ENCODE measurements at places on chromosomes 12 and 14.

GRCh38 chr12:6233121-6233971 lies 33.1 kb downstream of the CD9 start:
- no peak for DNase-seq

DNA sequence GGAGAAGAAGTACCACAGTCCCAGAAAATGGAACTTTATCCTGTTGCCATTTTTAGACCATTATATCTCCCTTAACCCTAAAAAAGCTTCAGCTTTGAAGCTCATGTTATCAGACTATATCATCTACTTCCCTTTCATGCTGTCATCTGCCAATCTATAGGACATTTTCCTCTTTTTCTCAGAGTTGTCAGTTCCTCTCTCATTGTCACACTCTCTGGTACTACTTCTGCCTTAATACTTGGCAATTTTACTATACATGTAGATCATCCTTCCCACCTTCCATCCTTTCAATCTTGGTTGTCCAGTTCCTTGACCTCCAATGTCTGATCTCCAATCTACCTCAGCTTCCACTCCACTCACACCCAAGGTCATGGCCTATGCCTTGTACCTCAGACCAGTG lies 57.4 kb downstream of the SLC15A5 start:
- DNase-seq, result no peak

DNA sequence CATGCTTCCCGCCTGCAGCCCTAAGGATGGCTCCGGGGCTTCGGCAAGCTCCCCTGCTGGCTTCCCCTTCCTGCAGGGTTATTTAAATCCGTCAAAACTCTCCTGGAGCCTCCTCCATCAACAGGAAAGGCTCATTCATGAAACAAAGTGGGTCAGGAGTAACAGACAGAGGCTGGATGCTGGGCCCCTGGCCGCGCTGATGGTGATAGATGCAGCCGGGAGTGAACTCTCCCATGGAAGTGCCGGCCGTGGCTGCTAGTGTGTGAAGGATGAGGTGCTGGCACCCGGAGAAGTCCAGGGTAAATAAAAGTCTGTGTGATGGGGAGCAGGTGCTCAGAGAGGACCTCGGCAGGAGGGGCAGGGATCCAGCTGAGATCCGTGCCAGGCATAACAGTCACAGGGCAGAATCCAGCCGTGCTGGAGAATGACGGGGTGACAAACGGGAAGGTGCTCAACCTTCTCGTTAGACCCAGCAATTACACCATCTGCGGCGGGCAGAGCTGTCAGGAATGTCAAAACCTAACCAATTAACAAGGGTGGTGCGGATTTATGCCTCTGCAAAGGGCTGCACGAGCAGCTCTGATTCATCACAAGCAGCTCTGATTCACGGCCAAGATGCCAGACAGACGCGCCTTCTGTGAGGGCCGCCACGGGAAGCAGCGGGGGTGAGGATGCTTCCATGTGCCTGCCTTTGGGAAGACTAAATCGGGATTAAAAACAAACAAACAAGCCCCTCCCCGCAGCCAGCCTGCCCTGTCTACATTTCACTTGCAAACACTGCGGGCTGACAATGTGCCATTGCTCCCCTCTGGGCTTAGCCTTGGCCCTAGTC lies 55.6 kb downstream of the SYNE3 start:
- peak; percentile 100 for DNase-seq

- DNase-seq, result no peak
Measured at GRCh38 chr14:36362648-36363047, 42.2 kb upstream of the MBIP start.

- DNase-seq, result no peak
Measured at GRCh38 chr12:55933799-55934742, 3.1 kb downstream of the DGKA start.

- DNase-seq, result no peak
Measured at GRCh38 chr12:101238800-101239329, 28.8 kb upstream of the SLC5A8 start.

DNA sequence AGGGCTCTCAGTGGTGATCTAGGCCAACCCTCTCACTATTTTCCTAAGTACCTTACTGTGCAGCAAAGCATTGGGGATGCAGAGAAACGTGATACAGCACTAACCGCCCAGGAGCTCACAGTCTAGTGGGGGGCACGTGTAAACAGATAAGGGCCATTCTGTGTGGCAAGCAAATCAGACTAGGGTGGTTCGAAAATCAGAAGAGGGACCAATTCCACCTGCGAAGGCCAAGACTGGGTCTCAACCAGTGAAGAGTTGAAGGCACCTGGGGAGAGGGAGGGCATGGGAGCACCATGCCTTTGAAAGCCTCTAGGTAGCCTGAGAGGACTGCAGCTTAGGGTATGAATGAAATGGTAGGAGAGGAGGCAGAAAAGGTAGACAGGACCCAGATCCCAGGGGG lies 2.2 kb downstream of the PITPNM2 start:
- no peak for DNase-seq

DNA sequence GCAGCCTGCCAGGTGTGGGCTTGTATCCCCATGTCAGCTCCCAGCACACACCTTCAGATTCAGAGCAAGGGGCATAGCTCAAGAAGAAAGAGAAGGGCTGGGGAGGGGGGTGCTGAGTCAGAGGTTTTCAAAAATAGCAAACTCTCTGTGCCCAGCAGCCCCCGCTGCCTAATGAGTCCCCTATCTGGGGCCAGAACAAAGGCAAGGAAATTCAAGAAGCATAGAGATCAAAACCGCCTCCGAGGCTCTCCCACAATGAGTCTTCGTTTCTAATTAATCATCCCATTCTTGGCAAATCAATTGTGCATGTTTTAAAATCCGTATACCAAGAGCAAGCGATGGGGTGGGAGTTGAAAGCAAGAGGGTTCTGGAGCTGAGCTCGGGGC lies 19.5 kb upstream of the CMKLR1 start:
- DNase-seq, result no peak

- DNase-seq, result no peak
Measured at GRCh38 chr12:97316321-97316720, 146.3 kb upstream of the RMST start.
